ENCODE measurements at places on chromosomes 13 and 19.

- DNase-seq, result no peak
These were observed 59.2 kb downstream of the MLLT1 start for GRCh38 chr19:6220385-6221191.

GRCh38 chr13:49052813-49053212 lies 77.1 kb downstream of the FNDC3A start:
- DNase-seq, result no peak

GRCh38 chr13:70391678-70392077 lies 283.4 kb upstream of the KLHL1 start:
- DNase-seq, result no peak

- no peak for DNase-seq
These were observed 16.7 kb downstream of the GRIK5 start for GRCh38 chr19:42053037-42053935.

DNA sequence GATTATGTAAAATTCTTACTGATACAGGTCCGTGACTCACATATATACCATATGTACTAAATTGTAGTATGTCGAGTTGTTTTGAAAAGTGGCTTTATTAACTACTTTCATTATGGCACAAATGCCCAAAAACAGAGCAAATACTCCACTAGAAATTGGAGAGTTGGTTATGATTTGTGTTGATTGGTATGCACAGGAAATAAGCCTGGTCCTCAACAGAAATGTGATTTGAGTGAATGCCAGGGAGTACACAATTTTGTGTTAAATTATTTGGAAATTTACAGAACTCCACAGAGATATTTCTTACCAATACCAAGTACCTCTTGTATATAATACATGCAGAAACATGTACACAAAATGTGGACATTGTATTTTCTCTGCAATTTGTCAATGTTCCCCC lies 676.7 kb downstream of the PCDH9 start:
- DNase-seq, result no peak

DNA sequence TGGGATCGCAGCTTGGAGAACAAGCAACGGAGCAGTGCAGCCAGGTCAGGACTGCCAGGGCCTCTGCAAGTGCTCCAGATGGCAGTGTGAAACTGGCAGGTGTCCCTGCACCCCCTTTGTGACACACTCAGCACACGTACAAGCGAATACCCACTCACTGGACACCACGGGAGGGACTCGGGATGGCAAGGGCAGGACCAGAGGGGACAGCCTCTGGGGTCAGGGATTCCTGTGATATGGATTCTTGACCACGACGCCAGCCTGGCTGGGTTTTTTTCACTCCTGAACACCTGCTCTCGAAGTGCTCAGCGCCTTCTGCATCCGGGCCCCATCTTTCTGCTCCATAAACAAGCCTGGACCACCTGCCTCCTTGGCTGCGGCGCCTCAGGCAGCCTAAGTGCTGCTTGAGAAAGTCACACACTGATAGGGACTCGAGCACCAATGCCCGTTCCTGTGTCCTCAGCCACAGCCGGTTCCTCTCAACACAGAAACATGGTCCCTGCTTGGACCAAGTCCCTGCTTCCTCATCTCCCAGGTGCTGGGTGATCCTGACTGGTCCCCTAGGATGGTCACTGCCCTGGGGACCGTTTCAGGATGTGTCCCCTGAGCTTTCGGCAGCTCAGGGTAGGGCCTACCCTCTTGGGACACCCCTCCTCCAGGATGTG lies 22.0 kb downstream of the ELAVL1 start:
- no peak for DNase-seq

GRCh38 chr13:25958986-25959385 lies 92.8 kb downstream of the SHISA2 start:
- no peak for DNase-seq

DNA sequence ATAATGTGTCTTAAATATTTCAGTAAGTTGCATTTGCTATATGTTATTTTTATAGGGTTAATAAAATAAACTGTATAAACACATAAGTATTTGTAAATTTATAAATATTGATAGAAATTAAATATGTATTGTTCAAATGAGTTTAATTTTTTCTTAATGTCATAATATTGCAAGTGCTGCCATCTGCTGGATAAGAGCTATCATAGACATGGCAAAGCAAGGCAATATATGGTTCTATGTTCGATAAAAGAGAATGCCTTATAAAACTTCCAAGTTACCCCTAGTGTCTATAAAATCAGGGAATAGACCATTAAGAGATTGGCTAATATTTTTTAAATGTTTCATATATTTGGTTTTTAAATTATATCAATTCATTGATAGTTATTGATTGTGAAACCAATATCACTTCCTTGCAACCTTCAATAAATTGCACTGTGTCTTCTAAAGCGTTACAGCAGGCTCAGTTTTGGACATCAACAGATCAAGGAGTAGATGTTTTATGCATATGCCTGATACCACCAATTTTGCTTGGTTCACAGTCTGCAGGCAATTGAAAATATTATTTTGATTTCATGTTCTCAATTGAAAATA lies 29.0 kb upstream of the SLITRK6 start:
- no peak for DNase-seq

DNA sequence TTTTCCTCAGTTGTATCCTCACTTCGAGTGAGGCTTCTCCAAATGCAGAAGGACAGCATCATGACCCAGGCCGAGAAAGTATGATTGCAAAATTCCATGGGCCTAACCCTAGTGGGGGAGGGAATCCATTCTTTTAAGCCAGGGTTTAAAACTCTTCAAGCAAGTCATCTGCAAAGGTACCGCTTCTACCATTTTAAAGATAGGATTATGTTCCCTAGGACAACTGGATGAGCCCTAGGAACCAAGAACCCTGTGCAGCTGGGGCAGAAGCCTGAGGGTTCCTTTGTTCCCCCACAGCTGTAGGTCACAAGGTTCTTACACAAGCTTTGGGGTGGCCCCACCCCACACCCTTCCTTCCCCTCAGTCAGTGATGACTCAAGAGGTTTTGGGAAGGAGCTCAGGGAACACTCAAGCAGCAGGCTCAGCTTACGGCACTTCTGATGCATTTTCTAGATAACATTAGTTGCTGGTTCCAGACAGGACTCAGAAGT lies 13.5 kb downstream of the ARL11 start:
- DNase-seq, result no peak

DNA sequence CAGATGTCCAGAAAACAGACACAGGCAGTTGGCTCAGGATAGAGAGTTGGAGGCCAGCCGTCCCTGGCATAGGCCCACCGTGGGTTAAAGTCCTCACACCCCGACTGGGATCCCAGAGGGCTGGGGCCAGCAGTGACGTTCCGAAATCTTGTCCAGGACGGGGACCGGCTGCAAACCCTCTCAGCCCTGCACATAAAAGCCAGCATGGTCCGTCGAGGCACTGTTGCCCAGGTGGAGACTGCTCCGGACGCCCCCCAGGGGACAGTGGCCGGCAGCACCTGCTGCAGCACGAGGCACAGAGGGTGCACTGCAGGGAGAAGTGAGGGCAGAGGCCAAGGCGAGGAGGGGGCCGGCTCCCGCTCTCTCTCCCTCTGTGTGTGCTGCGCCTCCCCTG lies 4.3 kb upstream of the IFNL2 start:
- no peak for DNase-seq

- no peak for DNase-seq
These were observed 103.5 kb downstream of the FOXO1 start for GRCh38 chr13:40562975-40563349.

Measured in activated T-cell treated with anti-CD3 and anti-CD28 coated beads, Interleukin-2, amount 50 U/mL, for 1 hour (primary cell).